ENCODE measurements at places on chromosomes 11 and 22.

GRCh38 chr11:128717516-128717915 lies 23.6 kb downstream of the FLI1 start:
- DNase-seq: no peak

- DNase-seq: peak; percentile 34
These were observed 57.0 kb downstream of the BCR start for GRCh38 chr22:23237201-23237798.

- peak; percentile 60 for DNase-seq
These were observed 153.3 kb upstream of the RAG2 start for GRCh38 chr11:36751335-36751781.

DNA sequence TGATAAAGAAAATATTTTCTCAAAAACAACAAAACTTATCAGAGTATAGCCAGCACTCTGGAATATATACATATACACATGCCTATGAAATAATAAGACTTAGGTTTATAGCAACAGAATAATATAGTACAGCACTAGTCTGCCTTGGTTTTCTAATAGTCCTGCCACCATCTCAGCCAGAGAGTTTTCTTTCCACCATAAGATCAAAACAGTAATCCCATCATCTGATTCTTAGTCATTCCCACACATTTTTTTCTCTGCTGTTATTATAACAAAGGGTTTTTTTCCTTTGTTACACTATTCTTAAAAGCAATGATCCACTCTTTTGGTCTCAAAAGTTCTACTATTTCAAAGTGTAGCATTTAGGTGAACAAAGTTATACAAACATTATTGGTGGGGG lies 15.1 kb downstream of the MTMR2 start:
- DNase-seq: no peak

GRCh38 chr11:108915666-108916065 lies 250.8 kb downstream of the DDX10 start:
- no peak for DNase-seq

- DNase-seq: no peak
These were observed 56.1 kb downstream of the RBFOX2 start for GRCh38 chr22:35972559-35972958.

- no peak for DNase-seq
These were observed 81.4 kb downstream of the TSPAN18 start for GRCh38 chr11:44808053-44808753.

DNA sequence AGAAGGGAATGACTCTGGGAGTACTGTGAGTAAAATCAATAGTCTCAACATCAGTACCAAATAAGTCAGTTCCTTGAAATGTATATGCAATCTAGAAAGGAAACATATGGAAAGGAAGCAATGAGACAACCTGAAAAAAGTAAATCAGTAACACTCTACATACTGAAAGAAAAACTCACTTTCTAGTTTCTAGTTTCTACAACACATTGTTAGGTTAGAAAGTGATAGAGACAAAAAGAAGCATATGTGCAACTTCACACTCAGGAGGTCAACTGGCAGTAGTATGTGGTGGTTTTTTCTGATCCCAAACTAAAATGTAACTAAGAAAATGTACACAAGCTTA lies 156.5 kb upstream of the SOX6 start:
- no peak for DNase-seq

DNA sequence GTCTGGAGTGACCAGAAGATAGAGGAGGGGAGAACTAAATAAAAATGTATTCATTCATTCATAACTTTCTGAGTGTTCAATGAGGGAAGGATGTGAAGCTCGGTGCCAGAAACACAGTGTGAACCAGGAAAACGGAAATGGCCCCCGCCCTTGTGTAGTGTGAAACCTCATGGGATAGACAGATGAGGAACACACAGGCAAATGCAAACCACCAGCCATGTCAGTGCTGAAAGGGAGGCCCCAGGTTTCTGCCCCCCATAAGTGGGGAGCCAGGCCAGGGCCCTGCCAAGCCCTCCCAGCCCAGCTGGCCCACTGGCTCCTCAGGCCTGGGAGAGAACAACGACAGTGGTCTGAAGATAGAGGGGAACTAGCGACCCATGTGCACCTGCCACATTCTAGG lies 30.5 kb downstream of the LARGE1 start:
- no peak for DNase-seq

DNA sequence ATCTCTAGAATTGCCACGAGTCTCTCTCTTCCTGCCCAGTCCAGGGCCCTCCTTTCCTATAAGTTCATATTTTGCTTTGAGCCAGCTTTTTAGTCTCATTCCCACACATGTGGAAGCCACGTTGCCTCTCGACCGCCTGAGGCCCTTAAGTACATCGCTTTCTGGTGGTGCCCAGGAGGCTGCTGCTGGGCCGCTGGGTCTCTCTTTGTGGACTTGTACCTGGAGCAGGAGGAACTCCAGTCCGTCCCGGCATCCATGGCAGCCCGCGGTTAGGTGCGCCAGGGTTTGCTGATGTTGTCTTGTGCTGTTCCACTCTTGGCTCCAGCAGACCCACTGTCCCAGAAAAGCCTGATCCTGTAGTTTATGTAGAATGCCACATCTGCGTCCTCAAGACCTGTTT lies 41.0 kb downstream of the NAT10 start:
- no peak for DNase-seq
